Activated CD4-positive, alpha-beta T cell treated with anti-CD3 and anti-CD28 coated beads for 1 hour (primary cell): ENCODE measurements at places on chromosomes 6 and 20.

- DNase-seq: no peak
These were observed 54.9 kb downstream of the SESN1 start for GRCh38 chr6:109039795-109040194.

DNA sequence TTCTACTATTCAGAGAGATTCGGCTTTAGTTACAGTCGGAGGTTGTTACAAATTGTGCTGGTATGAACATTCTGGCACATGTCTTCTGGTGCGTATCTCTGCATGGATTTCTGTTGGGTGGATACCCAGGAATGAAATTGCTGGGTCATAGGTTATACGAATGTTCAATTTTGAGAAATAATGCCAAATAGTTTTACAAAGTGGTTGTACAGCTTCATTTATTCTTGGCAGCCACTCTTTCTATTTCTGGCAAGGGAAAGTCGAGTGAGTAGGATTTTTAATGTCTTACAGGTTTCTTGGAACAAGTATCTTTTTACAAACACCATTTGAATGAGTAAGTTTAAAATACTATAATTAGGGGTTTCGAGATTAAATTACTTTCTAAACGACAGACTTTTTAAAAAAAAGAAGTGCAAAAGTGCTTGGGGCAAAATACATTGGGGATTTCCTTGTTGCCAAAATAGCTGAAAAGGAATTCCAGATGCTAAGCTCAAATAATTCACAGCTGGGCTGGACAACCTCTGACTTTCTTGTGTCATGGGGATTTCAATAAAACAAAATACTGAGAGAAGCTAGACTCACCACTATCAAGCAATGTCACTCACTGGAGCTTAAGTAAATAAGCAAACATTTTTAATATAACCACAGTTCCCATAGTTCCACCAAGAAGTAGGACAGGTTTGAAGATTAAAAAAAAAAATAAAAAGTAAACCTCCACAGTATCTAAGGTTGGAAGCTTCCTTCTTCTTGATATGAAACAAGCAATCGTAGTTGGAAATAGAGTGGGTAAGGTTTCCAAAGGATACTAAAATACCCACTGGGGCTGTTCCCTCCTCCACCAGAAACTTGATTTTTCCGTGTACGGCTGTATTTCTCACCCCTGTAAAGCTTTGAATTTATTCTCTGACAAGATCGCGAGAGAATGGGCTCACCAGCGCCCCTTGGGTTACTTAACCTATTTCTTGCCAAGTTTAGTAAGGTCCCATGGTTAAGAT lies 21.6 kb upstream of the GFOD1 start:
- DNase-seq: no peak

GRCh38 chr20:577167-577791 lies 32.8 kb downstream of the TCF15 start:
- no peak for DNase-seq

- no peak for DNase-seq
These were observed 167.5 kb upstream of the PLCB4 start for GRCh38 chr20:8901237-8902025.

- no peak for DNase-seq
These were observed 142.3 kb upstream of the SLC22A16 start for GRCh38 chr6:110618591-110619267.

GRCh38 chr6:62150048-62150663 lies 135.9 kb downstream of the KHDRBS2 start:
- no peak for DNase-seq

DNA sequence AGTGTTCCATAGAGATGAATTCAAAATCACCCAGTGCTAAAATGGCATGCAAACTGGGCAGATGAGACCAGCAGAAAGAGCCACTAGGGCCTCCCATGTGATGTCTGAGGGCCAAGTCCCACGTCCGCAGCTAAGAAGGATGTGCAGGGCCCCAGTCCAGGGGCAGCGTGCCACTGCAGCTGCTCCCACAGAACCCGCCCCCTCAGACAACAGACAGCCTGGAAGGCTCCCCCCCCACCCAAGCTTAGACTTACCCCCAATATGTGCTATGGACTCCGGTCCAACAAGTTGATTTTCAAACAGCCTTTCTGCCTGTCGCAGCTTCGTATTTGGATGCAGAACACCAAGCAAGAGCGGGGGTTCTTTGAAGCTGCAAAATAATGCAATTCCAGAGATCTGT lies 14.0 kb downstream of the APMAP start:
- no peak for DNase-seq

DNA sequence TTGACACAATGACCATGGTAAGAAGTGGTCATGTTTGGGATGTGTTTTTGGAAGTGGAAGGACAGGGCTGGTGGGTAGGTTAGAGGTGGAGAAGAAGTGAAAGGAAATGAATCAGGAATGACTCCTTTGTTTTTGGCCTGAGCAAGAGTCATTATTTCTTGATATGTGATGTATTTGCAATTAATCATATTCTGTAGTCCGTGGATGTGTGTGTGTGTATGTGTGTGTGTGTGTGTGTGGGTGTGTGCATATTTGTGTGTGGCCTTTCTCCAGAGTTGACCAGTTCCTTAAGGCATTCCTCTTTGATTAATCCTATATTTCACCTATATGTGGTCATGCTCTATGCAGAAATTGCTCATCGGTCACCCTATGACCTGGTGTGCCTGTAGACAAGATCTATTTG lies 130.7 kb downstream of the UTRN start:
- no peak for DNase-seq

GRCh38 chr6:105097288-105097687 lies 82.5 kb downstream of the POPDC3 start:
- no peak for DNase-seq

GRCh38 chr6:105835373-105835772 lies 250.8 kb upstream of the PRDM1 start:
- no peak for DNase-seq

DNA sequence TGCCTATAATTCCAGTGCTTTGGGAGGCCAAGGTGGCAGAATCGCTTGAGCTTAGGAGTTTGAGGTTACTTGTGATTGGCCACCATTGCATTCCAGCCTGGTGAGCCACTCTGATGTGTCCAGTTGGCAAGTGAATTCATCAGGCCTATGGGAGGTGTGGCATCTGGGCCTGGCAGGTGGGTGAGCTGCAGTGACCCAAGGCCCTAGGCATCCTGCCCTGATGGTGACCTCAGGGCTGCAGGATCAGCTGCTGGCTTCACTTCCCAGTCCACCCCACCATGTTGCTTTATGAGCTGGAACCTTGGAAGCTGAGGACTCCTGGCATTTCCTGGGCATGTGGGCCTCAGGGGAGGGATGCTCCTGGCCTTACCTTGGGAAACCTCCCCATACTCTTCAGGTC lies 20.5 kb downstream of the RSPH9 start:
- no peak for DNase-seq

- DNase-seq: no peak
These were observed 3.9 kb downstream of the DST start for GRCh38 chr6:56638760-56639159.

DNA sequence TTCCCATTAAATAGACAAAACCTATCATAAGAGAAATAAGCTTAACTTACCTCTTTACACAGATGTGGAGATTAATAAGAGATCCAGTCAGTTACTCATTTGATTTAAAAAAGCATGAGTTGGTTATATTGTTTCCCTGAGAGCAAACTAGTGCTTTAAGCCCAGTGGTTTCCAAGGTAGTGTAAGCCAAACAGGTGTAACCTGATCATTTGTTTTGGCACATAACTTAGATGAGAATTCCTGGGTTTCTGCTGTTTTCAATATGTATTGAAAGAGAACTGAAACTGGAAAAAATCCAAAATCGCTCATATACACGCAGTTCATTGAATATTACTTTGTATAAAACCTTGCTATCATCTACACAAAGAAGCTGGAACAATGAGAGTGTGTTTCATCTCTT lies 30.5 kb upstream of the SMIM8 start:
- no peak for DNase-seq

- no peak for DNase-seq
These were observed 904.3 kb upstream of the FLRT3 start for GRCh38 chr20:15241681-15242080.

DNA sequence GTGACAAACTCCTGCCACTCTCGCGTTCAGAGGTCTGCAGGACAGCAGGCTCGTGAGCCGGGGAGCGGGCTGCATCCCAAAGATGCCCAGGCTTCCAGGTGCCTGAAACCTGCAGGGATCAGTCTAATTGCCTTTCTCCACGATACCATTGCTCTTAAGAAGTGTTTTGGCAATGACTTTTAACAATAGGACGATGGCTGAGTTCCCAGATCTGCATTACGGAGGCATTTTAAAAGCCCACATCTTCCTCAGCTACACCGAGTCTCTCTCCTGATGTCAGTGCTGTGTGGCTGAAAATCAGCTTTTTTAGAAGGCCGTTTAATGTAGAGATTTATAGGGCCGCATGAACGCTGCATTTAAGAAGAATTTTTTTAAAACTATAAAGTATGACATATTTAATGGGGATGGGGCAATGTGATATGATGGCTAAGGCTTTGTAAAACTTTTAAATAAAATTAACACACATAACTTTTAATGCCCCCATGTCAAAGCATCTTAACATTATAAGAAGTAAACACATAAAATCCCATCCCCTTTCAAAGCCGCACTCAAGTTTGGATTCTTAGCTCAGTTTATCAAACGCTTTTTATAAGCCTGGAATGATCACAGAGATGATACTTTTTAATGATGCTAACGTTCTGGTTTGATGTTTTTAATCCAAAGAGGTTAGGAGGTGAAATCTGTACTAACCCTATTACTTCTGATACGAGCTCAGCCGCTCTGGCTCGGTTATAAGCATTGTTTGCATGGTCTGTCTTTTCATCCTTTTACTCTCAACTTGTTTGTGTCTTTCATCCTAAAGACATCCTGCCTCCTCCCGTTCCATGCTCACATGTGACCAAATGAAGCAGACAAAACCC lies 386.0 kb downstream of the SMOC2 start:
- DNase-seq: no peak

DNA sequence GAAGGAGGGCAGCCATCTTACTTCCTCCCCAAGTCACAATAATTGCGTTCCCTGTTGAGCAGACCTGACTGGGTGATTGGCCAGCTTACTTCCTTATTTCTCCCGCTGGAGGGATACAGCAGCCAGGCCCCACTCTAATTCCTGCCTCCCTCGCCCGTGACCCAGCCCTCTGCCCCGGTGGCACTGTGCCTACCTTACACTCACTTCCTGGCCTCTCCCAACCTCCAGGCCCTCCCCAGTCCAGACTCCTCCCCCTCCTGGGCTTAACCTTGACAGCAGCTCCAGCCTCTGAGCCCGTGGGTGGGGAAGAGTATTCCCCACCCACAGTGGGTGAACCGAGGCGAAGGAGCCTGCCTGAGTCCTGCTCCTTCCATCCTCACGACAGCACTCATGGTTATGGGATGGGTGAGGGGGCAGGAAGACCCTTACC lies 3.0 kb downstream of the BAK1 start:
- no peak for DNase-seq

- DNase-seq: no peak
These were observed 244.8 kb upstream of the CDYL start for GRCh38 chr6:4531406-4531805.

GRCh38 chr6:33248643-33248931 lies 23.1 kb downstream of the VPS52 start:
- DNase-seq: no peak

DNA sequence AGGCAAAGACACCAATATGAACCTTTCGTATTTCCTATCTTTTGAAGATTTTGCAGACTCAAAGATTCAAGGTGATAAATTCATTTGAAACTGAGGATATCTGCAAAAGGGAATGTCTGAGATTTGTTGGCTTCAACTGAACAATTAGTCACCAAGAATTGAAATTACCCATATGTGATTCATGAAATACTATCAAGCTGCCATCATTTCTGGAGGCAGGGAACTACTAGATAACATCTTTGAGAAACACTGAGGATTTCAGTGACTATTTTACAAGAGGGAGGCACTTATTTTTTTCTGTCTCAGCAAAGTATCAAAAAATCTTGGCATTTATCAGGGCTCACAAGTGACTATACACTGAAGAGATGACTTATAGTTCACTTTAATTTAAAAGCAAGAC lies 39.8 kb upstream of the MMS22L start:
- no peak for DNase-seq

GRCh38 chr6:149752600-149753373 lies 3.2 kb downstream of the PCMT1 start:
- no peak for DNase-seq

DNA sequence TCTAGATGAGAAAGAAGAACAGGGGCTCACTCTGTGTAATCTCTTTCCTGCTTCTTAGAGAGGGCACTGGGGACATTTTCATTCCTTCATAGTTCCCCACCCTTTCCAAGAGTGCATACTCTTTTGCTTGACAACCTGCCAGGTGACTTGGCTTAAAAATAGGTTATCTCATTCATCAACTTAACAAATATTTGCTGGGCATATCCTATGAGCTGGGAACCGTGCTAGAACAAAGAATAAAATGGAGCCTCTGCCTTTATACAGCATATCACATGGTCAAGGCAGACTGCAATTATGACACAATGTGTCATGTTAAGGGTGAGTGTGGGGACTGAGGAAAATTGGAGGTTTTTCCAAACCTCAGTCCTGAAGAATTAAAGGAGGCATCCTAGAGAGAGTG lies 209.8 kb upstream of the FOXA2 start:
- DNase-seq: no peak

DNA sequence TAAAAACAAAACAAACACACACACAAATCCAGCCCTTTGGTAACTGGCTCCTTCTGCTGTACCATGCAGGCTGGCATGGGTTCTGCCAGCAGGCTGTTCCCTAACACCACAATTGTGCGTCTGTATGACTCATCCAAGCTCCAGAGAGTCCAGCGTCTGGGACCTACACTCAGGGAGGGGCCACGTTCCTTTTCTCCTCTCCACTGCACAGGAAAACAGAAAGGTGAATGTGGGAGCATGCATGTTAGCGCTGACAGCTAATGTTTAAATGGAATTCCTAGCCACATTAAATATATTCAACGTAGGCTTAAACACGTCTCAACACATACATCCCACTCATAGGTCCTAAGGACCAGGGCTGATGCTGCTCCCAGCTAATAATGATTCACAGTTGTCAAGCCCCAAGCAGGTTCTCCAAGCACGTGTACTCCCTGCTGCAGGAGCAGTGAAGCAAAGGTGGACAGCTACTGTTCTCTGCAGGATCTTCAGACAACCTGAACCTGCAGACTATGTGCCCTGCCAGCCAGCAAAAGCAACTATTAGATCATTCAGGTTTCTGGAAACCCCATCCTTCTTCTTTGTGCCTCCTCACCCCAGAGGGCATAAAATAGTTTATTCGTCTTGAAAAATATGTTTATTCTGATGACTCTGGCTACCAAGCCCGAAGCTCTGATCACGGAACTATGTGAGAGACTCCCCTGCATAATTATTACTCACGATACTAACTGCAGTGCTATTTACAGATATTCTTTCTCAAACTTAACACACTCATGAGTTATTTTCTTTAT lies 20.9 kb downstream of the MAP1LC3A start:
- DNase-seq: no peak
